ENCODE measurements at places on chromosomes 2 and 18.

DNA sequence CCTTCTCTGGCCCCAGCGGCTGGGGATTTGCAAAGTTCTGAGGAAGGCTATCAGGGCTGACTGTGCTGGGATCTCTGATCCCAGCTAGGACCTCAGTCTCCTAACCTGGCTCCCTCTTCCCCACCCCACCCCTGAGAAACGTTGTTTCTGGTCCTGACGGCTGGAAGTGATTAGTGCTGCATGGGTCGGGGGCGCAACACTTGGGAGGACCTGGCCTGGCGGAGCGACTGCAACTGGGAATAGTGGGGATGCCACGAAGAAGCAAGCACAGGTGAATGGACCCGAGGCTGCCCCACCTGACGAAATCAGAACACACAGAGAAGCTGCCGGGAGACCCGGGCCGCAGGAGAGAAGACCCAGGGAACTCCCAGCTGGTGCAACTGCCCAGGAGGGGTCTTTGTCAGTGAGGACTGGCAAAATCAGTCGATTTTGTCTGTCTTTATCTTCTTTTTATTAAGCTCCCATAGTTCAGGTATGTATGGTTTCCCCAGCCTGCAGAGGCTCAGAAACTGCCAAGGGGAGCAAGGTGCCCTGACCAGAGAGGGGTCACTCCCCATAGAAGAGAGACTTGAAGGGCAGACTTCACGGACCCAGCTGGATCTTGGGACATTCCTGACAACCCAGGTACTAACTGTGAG, 656 bp upstream of the LBX2 start:
- DNase-seq = no peak

- DNase-seq = no peak
These were observed 94.6 kb upstream of the CAVIN2 start for GRCh38 chr2:191941376-191941929.

- peak; percentile 81 for DNase-seq
These were observed 62.5 kb downstream of the DHRS9 start for GRCh38 chr2:169131587-169132512.

- no peak for DNase-seq
These were observed 75.7 kb downstream of the TTC21B start for GRCh38 chr2:165877565-165878550.

- peak; percentile 75 for DNase-seq
These were observed 166.6 kb downstream of the RNF144A start for GRCh38 chr2:7083580-7084509.

GRCh38 chr2:144959416-144959815, 439.5 kb upstream of the ZEB2 start:
- DNase-seq = no peak

- DNase-seq = no peak
These were observed 5.5 kb downstream of the DSG4 start for GRCh38 chr18:31382107-31382506.

GRCh38 chr2:64730551-64731262, 77.0 kb upstream of the SERTAD2 start:
- DNase-seq = peak; percentile 96

DNA sequence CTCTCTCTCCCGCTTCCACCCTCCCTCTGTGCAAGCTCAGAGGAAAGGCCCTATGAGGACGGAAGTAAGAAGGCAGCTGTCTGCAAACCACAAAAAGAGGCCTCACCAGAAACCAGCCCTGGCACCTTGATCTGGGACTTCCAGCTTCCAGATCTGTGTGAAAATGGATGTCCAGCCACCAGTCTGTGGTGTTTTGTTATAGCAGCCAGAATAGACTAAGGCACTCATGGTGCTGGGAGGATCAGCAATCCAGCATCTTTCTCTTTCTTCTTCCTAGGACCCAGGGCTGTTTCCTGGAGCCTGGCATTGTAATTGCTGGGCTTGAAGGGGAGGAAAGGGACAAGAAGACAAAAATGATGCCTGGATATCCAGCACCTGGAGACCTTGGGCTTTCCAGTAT, 122.5 kb downstream of the SOCS6 start:
- no peak for DNase-seq

DNA sequence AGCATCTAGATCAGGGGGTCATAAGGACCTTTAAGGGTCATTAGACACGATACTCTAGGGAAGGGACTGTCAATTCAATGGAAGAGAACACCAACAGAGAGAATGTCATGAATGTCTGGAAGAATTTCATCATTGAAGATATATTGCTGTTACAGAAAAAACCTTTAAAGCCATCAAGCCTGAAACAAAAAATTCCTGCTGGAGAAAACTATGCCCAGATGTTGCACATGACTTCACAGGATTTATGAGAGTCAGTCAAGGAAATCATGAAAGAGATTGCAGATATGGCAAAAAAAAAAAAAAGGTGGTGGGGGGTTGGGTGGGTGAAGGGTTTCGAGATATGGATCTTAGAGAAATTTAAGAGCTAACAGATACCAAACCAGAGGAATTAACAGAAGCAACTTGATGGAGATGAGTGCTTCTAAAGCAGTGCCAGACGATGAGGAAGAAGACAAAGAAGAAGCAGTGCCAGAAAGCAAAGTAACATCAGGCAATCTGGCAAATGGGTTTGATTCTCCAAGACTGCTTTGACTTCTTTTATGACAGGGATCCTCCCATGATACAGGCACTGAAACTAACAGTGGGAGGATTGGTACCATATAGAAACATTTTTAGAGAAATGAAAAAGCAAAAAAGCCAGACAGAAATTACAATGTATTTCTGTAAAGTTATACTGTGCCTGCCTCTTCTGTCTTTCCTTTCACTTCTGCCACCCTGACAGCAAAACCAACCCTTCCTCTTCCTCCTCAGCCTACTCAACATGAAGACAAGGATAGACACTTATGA, 28.5 kb downstream of the MAP4K3 start:
- DNase-seq = no peak

DNA sequence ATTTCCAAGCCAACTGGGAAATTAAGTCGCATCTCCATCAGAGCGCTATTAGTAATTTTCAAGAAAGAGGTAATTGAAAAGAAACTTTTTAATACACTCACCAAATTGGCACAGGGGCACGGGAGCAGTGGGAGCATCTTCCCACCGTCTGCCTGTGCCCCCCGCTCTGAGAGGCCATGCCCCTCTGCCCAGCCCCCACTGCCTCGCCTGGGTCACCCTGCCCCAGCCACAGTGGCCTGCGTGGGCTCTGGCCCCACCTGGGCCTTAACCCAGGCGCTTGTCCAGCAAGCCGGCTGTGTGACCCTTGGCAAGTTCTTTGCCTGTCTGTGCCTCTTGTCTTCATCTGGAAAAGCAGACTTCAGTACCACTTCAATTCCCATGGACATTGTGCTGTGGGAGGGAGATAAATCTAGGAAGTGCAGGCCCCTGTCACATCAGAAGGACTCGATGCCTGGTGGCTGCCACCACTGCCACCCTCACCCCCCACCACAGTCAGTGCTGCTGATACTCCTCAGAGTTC, 31.9 kb downstream of the GLI2 start:
- no peak for DNase-seq

DNA sequence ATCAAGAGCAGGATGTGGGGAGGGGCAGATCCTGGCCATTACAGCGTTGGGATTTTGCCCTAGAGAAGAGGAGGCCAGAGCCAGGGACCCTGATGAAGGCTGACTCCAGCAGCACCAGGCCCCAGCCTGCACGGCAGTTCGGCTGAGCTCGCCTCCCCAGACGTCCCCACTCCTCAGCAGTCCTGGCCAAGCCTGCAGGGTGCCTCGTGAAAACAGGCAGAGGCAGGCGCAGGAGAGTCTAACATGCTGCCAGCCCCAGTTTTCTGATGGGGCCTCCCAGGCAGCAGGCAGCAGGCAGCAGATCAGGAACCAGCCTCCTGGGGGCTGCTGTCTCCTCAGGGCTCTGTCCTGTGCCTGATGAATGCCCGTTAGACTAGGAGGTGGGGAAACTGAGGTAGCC, 19.7 kb upstream of the GLI2 start:
- no peak for DNase-seq

DNA sequence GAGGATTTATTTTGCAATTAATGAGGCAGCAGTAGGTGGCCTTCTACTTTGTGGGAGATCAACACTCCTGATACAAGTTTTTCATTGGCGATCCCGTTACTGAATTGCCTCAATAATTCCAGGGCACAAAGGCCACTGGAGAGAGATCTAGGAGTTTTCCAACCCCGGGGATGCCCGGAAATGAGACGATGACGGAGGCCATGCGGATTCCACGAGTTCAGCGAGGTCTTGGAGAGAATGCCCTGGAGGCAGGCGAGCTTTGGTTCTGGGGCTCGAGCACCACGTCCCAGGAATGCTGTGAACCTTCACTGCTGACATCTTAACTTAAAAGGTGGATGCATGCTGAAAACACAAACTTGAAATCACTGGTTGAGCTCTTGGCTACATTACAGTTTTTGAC, 74.2 kb downstream of the LDLRAD4 start:
- DNase-seq = no peak

GRCh38 chr2:10863837-10864236, 47.9 kb upstream of the KCNF1 start:
- no peak for DNase-seq

DNA sequence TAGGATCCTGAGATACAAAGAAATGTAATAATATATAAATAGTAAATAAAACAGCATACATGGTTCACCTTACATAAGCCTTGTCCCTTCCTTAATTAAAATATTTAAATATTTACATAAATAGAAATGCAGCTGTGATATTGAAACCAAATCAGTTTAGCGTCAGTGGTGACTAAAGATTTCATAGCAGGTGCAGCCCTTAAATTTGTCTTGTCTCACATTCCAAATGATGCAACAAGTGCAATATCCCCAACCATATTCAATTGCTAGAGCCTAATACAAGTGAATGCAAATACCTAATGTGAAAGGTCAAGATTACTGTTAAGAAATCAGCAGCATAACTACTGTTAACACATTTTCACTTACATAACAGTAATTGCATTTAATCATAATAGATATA, 539.5 kb downstream of the NYAP2 start:
- no peak for DNase-seq

DNA sequence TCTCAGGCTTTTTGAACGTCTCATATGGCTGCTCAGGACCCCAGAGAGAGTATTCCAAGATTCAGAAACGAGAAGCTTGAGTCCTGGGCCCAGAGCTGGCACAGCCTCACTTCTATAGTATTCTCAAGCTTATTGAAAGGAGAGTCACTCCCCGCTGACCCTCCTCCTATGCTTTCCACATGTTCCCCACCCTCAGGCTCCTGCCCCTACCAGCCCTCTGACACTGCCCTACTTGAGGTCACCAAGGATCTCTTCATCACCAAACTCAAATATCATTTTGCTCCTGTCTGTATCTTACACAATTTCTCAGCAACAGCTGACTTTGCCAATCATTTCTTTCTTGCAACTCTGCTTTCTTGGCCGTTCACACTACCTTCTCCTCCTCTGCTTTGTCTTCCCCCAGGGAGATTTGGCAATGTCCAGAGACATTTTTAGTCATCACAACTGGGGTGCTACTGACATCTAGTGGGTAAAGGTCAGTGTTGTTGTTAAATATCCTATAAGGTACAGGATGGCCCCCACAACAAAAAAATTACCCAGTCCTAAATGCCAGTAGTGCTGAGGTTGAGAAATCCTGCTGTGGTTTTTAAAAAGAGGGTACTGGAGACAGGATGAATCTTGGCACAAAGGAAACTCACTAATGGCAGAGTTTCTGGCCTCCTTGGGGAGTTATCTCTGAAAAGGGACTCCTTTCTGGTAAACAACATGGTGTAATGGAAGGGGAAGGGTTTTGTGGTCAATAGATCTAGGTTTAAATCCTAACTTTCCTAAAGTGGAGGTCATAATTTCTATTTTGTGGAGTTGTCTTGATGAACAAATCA, 26.9 kb upstream of the INSIG2 start:
- peak; percentile 46 for DNase-seq

- no peak for DNase-seq
These were observed 6.6 kb upstream of the KLHL30 start for GRCh38 chr2:238131761-238132462.

- DNase-seq = no peak
These were observed 2.5 kb upstream of the DUSP2 start for GRCh38 chr2:96147593-96148201.

- DNase-seq = no peak
These were observed 143.6 kb downstream of the WDPCP start for GRCh38 chr2:63444565-63445288.

DNA sequence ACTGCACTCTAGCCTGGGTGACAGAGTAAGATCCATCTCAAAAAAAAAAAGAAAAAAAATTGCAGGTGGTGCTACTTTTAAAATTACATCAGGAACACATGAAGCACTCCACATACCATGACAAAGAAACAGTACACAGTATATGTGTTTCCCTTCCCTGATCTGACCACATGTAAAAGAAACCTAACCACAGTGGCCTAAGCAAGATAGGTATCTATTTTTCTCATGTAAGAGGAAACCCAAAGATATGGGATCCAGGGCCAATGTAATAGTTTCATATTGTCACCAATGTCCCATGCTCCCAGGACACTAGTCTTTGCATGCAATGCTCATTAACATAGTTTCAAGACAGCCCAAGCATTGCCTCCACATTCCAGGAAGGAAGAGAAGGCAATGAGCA, 99.9 kb downstream of the DYM start:
- DNase-seq = no peak

- peak; percentile 68 for DNase-seq
These were observed 25.8 kb downstream of the PHLPP1 start for GRCh38 chr18:62741118-62741566.

Data from DMS53 (cell line).